ENCODE measurements at places on chromosomes 4 and X. TPM values are rescaled to one million over a fixed set of nuclear protein-coding genes. Genes with fewer than 3 reads are reported as not detected.

DNA sequence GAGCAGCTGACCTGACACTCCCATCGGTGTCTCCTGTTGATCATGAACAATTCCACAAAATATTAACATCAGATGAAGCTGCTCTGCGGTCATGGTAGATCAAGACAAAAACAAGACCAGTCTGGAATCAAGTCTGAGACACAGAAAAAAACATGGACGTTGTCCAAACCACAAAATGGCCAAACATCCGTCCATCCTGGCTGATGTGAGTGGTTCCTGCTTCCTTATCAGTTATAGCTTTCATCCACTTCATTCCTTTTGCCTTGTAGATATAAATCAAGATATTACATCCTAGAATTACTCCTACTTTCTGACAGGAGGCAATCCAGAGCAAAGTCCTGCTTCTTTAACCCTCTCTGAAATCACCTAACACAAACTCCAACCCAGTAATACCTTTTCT is 28.8 kb upstream of the PCSK1N start:
- DNase-seq: peak; percentile 83

GRCh38 chr4:57430726-57431125 is 320.5 kb upstream of the IGFBP7 start:
- no peak for DNase-seq

GRCh38 chr4:185810746-185811508 is 1.1 kb downstream of the SORBS2 start:
- DNase-seq: peak; percentile 25

DNA sequence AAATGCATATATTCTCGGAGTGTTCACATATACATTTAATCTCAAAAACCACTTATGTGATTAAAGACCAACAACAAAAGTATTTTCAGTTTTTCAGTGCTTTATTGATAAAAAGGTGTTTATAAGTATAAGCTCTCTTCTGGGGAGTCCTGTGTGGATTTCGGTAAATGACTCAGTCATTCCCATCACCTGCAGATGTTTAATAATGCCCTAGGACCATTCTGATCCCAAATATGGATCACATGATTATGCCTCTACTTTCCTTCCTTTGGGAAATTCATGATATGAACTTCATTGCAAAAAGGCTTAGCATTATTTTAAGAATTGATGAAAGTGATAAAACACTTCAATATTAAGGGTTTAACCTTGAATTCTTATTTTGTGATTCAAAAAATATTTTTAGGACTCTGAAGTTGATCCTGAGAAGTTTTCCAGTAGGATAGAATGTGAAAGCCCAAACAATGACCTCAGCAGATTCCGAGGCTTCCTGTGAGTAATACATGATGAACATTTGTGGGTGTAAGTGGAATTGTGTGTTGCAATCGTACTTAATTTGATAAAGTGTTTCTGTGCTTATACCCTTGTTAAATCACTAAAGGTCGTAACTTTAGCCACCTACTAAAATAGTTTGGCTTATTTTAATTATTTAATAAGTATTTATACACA is 40.2 kb downstream of the ATP10D start:
- DNase-seq: peak; percentile 40

The PAGE1 gene
- not detected for total RNA-seq

The ACTRT1 gene
- not detected for total RNA-seq

The SGMS2 gene
- 9.3 TPM for total RNA-seq

GRCh38 chrX:150018931-150019361 is 80.7 kb upstream of the EOLA2 start:
- DNase-seq: no peak

The GPR82 gene
- total RNA-seq: not detected

DNA sequence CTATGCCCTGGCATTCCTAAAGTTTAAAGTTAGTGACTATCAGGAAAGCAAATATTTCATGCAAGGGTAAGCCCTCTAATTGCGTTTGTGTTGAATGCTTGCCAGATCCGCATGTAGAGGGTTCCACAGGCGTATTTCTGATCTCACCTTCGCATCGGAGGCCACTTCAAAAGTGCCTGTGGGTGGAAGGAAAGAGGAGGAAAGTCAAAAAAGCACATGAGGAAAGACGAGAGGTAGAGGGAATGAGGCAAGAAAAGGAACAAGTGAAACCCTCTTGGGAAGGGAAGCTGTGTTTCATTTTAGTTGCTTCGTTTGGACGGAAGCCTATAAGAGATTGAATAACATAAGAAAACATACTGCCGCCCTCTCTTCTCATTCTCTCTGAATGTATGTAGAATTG is 628.8 kb downstream of the SPRY1 start:
- DNase-seq: no peak

DNA sequence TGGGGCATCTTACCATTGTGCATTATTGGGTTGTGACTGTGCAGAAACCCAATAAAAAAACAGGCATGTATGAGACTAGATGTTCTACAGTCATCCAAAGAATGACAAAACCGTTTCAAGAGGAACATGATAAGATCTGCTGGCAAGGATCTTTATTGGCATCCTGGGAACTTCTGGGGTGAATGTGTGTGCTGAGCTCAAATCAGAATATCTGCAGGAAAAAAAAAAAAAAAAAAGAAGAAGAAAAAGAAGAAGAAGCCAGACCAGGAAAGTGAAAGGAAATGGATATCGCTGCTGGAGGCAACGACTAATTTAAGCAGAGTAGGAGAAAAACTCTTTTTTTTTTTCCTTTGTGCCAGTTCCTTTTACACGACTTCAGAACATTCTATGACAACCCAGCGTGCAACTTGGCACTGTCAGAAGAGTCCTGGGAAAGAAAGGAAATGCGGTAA is 484.2 kb upstream of the BOD1L1 start:
- no peak for DNase-seq

DNA sequence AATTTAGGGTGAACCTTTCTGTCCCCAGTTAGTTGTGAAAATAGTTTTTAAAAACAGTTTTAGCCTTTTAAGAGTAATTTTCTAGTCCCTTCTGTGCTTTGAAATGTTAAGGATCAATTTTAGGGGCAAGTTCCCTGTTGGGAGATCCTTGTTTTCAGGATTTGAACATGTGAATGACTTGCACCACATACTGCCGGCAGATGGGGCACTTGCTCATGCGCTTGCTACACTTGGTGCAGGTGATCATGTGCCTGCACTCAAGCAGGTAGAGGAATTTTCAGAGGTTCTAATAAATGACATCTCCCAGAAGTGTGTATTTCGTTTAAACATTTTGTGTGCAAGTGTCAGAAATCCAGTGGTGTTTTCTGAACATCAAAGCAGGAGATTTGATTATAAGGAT is 195.9 kb downstream of the CHM start:
- DNase-seq: no peak

DNA sequence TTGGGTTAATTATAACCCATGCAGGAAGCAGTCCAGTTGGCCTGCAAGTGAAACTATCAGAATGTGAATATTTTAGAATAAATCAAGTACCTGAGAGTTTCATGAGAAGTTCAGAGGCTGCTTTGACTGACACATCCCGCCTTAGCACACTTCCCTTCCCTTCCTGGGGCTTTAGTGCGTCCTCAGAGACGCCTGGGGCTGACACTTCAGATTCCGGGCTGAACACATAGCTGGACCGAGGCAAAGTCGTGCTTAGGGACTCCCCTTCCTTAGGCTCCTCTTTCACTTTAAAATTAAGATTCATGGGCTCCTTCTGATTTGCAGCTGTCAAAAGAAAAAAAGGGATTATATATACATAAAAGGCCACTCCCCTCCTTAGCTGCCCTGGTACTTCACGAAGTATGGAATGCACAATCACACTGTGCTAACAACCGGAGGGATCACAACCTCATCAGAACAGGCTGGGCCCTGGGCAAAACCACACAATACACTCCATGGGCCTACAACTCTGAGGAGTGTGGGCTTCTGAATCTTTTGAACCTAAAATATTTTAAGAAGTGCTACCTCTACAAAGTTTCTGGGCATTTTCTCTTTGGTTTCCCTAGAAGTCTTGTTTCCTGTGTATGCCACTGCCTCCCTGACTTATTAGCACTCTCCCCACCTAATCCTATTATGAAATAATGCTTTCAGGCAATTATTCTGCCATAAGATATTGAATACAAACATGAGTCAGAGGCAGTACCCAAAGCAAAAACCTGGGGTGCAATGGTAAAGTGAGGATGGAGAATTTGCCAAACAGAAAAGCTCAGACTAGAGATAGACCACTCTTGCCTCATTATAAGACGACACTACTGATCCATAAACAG is 68.2 kb downstream of the ZNF827 start:
- no peak for DNase-seq

The TMEM150C gene
- 0.14 TPM for total RNA-seq

The PASD1 gene
- not detected for total RNA-seq

GRCh38 chrX:2894885-2895292 is 34.2 kb downstream of the ARSD start:
- DNase-seq: peak; percentile 38

The RGN gene
- not detected for total RNA-seq

The RASSF6 gene
- 0.52 TPM for total RNA-seq

- no peak for DNase-seq
Observed at GRCh38 chrX:121028419-121028818, 19.0 kb upstream of the GLUD2 start.

The IL3RA gene
- not detected for total RNA-seq

GRCh38 chrX:31499109-31499508 is 427.3 kb upstream of the FTHL17 start:
- DNase-seq: peak; percentile 45

- DNase-seq: no peak
Observed at GRCh38 chrX:110188701-110189558, 129.0 kb downstream of the AMMECR1 start.

- no peak for DNase-seq
Observed at GRCh38 chr4:188299161-188299560, 159.9 kb downstream of the TRIML1 start.
